NCI-H1092 treated with DMSO at 0.1 percent for 48 hours (cell line): ENCODE measurements at places on chromosomes 6 and 20.

DNA sequence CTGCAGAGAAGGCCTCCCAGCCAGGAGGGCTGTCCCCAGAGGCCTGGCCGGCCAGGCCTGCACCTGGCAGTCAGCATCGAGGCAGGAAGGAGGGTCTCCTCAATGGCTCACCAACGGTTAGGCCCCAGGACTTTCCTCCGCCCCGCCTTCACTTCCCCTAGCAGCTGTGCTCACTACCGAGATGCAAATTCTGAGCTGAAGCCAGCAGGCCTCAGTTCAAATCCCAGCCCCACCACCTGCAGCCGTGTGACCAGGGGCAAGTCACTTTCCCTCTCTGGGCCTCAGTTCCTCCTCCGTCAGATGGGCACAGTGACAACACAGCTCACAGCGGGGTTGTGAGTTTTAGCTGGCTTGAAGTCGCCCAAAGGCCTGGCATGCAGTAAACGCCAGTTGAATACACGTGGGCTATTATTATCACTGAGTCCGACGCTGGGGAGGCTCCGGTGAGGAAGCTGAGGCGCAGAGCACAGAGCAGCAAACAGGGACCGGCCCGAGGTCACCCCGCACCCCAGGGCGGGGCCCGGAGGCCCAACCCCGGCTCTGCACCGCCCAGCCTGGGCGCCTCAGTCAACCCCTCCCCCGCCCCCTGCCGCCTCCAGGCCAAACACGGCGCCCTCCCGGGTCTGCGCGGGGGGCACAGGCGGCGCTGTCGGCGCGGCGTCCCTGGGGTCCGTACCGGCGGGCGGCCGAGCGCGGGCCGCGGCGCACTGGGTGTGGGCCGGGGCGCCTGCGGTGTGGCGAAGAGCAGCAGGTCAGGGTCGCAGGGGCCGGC lies 671 bp downstream of the E2F1 start:
- no peak for DNase-seq

DNA sequence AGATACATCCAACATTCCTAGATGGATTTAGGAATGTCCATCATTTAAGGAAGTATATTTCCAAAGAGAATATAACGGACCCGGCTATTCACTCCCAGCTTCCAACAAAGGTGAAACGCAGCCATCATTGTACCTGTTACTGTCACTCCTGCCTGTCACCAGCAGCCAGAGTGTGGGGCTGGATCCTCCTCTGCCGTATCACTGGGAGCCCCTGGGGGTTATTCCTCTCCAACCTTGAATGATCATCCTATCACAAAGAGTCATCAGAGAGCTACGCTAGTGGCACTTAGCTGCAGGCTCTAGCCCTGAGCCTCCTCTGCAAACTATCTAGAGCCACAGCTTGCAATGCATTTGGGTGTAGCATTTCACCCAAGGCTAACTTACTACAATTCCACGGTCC lies 73.6 kb upstream of the NHSL1 start:
- DNase-seq: no peak

DNA sequence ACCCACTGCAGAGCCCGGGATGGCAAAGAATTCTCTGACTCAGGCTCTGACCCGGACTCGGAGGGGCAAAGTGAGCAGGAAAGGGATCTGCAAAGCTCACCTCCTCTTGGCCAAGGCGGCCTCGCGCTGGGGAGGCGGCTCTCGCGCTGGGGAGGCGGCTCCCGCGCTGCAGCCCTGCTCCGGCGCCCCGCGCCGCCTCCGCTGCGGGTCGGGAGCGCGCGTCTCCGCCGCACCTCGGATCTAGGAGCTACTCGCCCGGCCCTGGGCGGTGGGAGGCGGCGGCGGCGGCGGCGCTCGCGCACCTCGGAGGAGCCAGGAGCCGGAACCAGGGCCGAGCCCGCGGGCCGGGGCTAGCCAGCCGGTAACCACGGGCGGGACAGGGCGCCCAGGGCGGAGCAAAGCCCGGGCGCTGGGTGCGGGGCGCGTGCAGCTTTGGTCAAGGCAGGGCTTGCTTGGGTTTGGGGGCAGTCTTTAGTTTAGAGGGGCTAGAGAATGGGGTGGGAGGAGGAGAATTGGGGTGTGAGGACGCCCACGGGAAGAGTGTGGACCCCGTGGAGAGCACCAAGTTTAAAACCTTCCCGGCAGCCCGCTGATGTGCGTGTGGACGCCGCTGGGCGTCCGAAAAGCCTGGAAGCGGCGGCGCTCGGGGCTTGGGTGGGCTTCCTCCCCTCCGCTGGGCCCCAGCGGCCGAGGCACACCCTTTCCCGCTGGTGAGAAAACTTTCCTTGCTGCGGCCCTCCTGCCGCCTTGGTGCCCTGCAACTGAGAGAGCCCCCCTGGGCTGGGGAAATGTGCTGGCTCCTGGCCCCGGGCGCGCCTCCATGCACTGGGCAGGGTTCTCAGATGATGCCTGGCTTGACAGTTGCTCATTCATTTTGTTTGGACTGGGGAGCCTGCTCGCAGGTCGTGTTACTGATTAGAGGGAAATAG lies at the start of gene MRAP2:
Gene MRAP2, plus strand, starts transcription at position 250 of the 929 bp plus-strand sequence. CDS start 21,547 bp downstream, outside the sequence.
- DNase-seq: peak; percentile 49

DNA sequence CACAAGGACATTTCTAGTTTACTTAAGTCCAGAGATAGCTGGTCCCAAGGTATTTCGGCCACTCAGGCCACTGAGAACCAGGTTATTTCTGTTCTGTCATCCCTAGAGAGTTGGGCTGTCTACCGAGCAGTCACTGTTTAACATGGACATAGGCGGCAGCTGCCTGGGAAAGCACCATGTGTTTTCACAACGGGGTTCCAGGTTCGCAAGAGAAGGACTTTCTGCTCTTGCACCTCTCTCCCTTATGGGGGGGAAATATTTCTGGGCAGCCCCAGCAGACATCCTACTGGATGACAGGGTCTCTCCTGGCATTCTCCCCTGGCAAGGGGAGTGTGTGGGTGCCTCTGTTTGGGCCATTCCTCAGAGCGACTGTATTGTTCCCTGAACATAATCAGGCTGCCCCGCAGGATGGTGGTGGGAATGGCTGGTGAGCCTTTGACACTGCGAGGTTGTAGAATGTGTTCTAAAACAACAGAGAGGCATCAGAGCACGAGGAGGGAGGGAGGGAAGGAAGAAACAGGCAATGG lies 64.4 kb upstream of the DUSP22 start:
- DNase-seq: no peak

GRCh38 chr6:98678481-98678880 lies 155.9 kb upstream of the POU3F2 start:
- no peak for DNase-seq

DNA sequence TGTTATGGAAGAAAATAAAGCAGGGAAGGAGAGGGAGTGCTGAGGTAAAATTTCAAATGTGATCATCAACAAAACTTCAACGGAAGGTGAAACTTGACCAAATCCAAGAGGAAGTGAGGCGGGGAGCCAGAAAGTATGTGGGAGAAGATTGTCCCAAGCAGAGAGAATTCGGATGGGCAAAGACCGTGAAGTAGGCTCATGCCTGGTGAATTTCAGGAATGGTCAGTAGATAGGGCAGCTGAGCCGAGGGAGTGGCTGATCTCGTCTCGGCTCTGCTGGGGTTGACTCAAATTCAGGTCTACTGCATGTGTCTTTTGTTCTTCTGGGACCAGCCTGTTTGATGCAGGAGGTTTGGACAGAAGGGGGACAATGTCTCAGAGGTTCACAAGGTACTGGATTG lies 7.0 kb upstream of the CSNK2A1 start:
- DNase-seq: no peak

- DNase-seq: no peak
These were observed 383.6 kb downstream of the BCKDHB start for GRCh38 chr6:80489911-80490635.

DNA sequence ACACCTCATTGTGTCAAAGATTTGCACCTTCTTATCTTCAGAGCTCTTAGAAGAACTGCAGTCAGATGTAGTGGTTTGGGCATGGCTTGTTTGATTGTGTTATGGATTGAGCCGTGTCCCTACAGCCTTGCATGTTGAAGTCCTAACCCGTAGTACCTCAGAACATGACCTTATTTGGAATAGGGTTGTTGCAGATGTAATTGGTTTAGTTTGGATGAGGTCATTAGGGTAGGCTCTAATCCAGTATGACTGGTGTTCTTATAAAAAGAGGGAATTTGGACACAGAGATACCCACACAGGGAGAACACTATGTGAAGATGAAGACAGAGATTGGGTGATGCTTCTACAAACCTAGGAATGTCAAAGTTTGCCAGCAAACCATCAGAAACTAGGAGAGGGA lies 35.4 kb upstream of the PHACTR2 start:
- no peak for DNase-seq

DNA sequence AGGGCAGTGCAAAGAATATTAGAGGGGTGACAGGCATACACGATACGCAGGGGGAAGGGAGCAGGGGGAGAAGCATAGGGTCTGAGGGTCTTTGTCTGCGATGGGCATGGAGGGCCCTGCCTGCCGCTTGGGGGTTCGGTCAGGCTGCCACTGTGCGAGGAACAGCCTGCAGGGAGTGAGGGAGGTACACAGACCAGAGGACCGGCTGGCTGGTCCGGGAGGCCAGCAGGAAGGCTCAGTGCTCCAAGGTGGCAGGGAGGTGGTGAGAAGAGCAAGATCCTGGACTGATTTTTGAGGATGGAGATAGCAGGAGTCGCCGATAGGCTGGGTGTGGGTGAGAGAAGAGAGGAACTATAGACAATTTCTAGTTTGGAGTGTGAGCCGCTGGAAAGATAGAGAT lies 338.4 kb downstream of the ZFAND3 start:
- no peak for DNase-seq

- no peak for DNase-seq
These were observed 10.3 kb downstream of the RIN2 start for GRCh38 chr20:19768325-19768842.

- DNase-seq: no peak
These were observed 23.9 kb upstream of the NAA20 start for GRCh38 chr20:19992996-19993908.

DNA sequence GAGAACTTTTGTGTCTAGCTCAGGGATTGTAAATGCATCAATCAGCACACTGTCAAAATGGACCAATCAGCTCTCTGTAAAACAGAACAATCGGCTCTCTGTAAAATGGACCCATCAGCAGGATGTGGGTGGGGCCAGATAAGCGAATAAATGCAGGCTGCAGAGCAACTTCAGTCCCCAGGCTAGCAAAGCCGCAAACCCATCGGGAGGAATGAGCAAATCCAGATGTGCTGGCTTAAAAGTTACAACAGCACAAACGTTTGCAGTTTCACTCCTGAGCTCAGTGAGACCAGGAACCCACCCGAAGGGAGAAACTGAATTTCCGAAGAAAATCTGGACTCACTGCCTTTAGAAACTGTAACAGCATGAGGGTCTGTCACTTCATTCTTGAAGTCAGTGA lies 21.9 kb upstream of the MBOAT1 start:
- DNase-seq: no peak

DNA sequence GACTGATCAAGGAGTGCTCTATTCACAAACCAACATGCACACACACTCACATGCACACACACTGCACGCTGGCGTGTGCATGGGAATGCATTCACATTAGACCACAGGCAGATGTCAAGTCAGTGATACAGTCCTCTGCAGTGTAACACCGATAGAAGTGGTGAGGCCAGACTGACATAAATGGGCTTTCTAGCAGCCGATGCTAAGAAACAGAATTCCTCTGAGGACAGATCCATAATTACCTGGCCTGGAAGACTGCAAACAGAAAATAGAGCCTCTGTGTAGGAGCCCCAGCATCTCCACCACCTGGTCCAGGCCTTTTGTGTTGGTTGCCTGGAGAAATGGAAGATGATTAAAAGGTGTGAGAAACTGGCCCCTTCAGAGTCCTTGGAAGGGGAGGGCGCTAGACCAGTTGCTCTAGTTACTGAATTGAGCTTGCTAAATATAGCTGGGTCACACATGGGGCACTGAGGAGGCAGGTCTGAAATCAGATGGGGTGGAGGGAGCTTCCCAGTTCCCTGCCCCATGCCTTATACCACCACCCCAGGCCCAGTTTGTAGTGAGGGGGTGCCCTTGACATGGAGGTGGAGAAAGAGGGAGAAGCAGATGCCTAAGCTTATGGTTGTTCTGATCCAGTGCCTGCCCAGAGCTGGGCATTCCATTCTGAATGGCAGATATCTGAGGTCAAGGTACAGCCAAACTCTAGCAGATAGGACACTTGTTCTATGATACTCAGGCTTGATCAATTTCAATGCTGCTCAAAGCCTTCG lies 233.8 kb downstream of the LRFN2 start:
- no peak for DNase-seq

DNA sequence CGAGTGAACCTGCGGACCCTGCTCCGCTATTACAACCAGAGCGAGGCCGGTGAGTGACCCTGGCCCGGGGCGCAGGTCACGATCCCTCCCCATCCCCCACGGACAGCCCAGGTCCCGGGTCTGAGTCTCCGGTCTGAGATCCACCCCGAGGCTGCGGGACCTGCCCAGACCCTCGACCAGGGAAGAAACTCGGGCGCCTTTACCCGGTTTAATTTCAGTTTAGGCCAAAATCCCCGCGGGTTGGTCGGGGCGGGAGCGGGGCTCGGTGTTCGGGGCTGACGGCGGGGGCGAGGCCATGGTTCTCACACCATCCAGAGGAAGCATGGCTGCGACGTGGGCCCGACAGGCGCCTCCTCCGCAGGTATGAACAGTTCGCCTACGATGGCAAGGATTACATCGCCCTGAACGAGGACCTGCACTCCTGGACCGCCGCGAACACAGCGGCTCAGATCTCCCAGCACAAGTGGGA lies 46.9 kb upstream of the TRIM26 start:
- no peak for DNase-seq

DNA sequence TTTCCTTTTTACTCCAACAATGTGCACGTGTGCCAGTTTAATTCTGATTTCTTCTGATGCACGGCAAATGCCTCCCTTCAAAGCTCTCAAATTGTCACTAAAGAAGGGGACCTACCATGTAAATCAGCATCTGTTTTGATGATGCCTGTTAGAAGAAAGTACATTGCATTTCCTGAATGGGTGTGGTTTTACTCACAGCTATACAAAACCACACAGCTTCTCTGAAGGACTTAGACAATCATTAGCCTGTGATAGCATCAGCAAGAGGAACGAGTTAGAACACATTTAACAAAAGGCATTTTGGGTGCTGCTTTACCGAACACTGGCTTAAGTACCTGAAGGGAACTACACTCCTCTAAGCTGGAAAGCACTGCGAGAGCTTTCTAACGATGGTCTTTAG lies 109.4 kb downstream of the ATXN1 start:
- no peak for DNase-seq

DNA sequence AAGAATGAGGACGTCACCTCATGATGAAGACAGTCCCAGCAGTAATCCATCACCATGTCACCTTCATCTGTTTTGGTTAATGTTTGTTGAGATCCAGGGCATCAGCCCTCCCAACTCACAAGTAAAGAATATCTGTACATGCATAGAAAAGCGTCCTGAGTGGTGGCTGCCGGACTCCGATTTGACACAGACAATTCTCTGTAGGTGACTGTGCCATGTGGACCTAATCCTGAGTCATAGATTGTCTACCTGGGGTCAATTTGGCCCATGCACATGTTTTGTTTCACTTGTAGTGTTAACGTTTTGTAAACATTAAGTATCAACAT lies 168.4 kb upstream of the UST start:
- DNase-seq: no peak

GRCh38 chr20:1764136-1765033 lies 106.8 kb upstream of the SIRPG start:
- DNase-seq: peak; percentile 71
